ENCODE measurements at places on chromosomes 11 and 22.
A peak's percentile ranks its signal among the peaks of the same experiment; 100 is the strongest.

DNA sequence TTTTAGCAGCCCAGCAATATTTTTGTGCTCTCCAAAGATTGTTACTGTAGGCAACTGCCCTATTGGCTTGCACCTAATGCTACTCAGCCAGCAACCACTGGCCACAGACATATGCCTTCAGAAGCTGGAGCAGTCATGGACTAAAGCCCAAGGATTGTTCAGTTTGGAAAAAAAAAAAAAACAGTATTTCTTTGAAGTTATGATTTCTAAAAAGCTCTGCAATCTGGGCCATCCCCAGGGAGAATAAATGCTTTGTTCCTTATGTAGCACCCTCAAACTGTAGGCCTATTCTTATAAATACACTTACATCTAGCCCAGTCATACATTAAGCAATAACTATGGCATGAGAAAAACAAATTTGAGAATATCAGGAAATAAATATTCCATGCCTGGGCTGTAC is 2190.5 kb upstream of the RAG2 start:
- DNase-seq: no peak

DNA sequence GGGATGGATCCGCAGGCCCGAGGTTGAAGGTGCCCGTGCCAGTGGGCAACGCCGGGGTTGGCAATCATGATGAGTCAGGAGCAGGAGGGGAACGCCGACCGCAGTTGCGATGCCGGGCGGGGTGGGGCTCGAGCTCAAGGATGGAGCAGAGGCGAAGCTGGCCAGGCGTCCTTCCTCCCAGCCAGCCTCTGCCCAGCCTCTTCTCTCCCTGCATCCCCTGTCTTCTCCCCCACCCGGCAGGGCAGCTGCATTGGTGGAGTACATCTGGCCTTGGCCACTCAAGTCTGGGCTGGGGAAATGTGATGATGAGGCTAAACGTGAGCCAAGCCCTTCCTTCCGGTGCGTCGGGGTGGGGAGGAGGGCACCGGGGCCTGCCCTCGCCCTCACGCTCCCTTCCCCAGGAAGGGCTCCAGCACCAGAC is 3.9 kb downstream of the IFITM10 start:
- DNase-seq: no peak

- DNase-seq: no peak
These were observed 67.0 kb downstream of the MAML2 start for GRCh38 chr11:96275801-96276594.

DNA sequence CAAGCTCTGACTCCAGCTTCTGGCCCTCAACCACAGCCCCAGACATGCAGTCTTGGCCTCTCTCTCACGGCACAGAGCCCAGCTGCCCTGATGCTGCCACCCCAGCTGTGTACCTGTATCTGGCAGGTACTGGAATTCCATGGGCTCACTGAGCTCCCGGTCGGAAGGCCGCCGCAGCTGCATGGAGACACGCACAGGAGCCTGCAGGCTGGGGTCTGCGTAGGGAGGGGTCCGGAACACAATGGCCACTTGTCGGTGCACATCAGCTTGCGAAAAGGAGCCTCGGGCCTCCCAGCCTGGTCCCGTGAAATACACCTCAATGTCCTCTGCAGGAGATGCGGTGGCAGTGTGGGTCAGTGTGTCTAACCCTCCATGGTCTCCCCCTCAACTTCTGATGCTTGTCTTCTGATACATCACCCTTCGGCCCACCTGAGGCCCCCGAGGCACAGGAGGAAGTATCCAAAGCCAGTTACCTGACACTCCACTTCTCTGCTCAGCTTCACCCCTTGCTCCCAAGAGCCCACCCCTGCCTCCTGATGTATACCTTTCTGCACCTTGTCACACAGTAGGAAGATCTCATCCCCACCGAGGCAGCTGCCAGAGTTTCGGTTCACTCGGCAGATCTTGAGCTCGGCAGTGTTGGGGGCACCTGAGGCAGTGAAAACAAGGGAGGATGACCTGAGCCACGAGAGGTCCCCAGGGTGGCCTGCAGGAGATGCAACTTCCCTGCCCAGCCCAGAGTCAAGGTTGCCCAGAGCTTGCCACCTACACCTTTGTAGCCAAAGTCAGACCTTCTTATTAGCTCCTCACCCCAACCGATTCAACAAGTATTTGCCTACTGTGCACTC is 4.3 kb downstream of the RELA start:
- no peak for DNase-seq

DNA sequence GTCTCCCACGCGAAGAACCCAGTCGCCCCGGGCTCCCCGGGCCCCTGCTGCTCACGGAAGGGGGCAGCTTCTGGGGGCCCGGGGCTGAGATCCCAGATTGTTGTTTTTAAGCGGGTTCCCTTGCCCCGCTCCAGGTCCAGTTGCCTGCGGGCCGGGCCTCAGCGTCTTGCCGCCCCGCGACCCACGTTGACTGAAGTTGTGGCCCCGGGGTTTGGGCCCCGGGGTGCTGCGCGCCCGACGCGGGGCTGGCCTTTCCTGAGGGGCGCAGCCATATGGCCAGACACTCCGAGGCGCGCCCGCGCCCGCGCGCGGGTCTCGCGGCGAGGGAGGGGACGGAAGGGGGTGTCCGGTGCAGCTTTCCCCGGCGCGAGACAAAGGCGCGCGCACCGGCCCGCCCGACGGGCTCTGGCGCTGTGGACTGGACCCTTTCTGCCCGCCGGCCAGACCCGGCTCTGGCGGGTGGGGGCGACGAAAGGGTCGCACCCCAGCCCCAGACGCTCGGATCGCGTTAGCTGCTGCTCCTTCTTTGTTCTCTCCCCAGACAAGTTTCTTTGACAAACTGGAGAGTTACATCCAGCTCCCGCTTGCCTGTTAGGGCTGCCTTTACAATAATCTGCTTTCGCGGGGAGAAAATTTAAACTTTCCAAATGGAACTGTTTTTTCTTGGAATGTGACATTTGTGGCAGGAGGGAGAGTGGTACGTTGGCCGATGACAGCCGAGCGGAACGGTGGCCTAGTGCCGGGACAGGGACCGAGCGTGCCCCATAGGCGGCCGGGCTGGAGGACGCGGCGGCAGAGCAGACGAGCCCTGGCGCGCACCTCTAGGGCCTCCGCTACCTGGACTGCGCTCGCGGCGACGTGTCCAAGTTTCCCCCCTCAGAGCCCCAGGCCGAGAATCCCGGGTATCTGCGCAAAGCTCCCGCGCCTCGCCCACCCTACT is 716 bp downstream of the AMOTL1 start:
- no peak for DNase-seq

DNA sequence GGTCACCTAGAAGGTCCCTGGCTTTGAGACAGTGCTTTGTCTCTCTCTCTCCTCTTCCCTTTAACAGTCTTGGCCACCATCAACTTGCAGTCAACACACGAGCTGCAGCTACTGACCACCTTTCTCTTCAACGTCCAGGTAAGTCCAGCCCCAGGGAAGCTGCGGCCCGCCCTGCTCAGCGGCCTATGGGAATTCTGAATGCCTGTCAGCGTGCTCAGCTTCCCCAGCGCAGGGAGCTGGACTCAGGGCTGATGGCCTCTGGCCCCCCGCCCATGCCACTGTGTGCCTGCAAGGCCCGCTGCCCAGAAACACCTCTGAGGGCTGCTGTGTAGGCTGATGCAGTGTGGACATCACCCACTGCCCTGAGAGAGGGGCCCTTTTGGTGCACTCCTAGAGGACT is 32.5 kb downstream of the GLB1L2 start:
- DNase-seq: no peak

DNA sequence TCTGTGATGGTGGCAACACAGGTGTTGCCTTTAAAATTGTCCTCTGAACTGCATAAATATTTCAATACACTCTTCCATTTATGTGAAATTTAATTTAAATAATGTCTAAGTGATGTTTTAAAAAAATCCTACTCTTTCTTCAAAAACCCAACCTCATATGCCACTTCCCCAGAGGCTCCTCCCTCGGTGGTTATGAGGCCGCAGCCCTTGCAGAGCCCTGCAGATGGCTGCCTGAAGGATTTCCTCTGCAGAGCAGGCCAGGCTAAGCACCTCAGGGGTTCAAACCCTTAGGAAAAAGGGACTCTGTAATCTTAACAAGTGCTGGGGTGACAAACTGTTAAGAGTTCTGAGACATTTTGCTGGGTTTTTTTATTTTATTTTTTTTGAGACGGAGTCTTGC is 25.2 kb downstream of the MORC2 start:
- DNase-seq: peak; percentile 22

DNA sequence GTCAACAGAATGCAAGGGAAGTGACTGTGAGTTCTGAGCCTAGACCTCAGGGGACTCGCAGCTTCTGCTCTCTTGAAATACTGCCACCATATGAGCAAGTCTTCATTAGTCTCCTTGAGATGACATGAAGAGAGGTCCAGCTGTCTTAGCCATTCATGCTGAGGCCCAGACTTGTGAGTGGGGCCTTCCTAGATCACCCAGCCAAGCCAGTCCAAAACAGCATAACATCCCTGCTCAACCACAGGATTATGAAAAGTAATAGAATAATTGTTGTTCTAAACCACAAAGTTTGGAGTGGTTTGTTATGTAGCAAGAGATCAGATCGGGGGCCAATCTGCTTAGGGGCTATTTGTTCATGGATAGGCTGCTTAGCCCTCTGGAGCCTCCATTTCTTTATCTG is 54.9 kb upstream of the HTATIP2 start:
- DNase-seq: no peak

DNA sequence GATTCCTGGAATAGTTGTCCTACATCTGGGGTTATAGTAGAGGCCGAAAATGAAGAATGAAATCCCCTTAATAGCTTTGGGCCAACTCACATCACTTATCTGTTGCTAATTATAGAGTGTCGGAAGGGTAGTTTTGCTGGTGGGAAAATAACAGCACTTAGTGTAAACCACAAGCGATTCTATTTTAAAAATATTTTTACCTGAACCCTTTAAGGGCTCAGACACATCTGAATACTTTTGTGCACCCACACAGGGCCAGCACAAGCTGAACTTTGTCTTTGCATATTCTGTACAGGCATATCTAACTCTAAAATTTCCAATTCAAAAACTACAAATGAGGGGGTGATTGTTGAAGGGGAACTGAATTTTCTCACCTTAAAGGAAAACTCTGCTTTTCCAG is 27.6 kb downstream of the SLC6A5 start:
- no peak for DNase-seq

GRCh38 chr11:65586676-65587075 is 8.9 kb downstream of the KCNK7 start:
- no peak for DNase-seq

DNA sequence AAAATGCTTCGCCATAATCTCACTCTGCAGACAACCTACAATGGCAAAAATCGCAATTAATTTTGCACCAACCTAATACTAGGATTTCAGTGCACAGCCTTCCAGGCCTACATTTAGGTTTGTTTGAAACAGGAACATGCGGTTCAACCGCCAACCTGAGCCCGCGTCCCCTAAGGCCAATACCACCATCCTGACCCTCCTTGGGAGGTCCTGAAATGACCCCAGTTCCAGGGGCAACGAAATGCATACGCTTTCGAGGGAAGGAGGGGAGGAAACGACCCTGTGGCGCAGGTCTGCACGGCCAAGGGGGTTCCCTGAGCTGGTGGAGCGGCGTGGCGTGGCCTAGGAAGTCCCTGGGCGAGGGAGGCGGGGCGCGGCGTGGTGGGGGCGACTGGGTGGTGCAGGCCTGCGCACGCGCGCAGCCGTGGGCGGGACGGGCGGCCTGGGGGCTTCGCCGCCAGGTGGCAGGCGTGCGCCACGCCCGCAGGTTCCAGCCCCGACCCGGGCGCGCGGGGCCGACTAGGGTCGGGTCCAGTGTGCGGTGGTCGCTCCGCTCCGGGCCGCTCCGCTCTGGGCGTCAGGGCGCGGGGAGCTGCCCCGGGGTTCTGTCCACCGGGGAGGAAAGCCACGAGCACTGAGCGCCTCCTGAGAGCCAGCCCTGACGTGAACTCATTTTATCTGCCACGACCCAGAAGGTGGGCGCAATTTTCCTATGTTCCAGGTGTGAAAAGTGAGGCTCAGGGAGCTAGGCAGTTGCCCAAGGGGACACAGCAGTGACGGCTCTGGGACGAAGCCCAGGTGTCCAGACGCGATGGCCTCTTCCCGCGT is 94.1 kb downstream of the SWAP70 start:
- DNase-seq: peak; percentile 84

DNA sequence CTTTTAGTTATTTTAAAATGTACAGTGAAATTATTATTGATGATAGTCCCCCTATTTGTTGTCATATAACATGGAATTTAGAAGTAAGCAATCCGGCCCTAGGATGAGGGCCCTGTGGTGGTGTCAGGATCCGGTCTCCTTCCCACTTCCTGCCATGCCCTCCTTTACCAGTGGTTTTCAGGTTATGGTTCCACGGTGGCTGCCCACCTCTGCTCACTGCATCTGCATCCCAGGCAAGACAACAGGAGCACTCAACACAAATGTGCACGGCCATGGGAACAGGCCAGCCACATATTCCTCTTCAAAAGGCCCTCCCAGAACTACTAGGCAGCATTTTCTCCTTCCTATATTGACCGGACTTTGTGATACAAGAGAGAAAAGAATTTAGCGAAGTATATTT is 1007.2 kb downstream of the TBC1D22A start:
- DNase-seq: no peak

- no peak for DNase-seq
These were observed 10.4 kb downstream of the SYN3 start for GRCh38 chr22:33047744-33048143.

GRCh38 chr11:15194671-15195415 is 80.1 kb downstream of the INSC start:
- no peak for DNase-seq

DNA sequence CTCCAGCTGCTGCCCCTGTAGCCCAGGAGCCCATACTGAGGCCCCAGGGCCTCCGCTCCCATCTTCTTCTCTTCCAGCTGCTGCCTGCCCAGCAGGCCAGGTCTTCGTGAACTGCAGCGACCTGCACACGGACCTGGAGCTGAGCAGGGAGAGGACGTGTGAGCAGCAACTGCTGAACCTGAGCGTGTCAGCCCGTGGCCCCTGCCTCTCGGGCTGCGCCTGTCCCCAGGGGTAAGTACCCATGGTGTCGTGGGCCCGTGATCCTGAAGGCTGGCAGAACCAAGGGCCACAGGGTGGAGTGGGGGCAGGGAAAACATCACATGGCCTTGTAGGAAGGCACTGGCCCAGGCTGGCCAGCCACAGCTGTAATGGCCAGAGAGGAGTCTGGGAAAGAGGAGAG is 31.2 kb downstream of the OTOG start:
- no peak for DNase-seq

GRCh38 chr22:30866811-30867271 is 101.7 kb downstream of the MORC2 start:
- no peak for DNase-seq

DNA sequence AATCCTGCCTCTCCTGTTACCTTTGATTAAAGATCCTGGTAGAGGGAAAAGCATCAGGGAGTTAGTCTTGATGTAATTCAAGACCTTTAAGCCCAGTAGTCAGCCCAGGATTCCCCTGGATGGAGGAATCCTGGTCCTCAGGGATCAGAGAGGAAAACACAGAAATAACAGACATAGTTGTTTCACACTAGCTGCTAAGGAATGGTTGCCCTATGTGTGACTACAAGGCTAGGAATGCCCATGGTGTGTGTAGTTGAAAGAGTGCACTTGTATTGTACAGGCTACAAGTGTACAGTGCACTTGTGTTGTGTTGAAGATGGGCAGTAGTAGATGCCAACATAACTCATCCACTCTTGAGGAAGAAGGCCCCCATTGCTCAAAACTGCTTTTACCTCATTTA is 226.8 kb downstream of the AASDHPPT start:
- DNase-seq: no peak

- DNase-seq: no peak
These were observed 1400.8 kb upstream of the TENM4 start for GRCh38 chr11:80841675-80842074.

All from stimulated activated CD8-positive, alpha-beta memory T cell treated with anti-CD3 and anti-CD28 coated beads, Interleukin-4, amount 100 ng/mL, for 1 hour (primary cell).